ENCODE measurements at places on chromosomes 6 and 20. TPM values are rescaled to one million over a fixed set of nuclear protein-coding genes. Genes with fewer than 3 reads are reported as not detected.
A peak's percentile ranks its signal among the peaks of the same experiment; 100 is the strongest.

SCRT2 gene
- not detected for polyA plus RNA-seq

DNA sequence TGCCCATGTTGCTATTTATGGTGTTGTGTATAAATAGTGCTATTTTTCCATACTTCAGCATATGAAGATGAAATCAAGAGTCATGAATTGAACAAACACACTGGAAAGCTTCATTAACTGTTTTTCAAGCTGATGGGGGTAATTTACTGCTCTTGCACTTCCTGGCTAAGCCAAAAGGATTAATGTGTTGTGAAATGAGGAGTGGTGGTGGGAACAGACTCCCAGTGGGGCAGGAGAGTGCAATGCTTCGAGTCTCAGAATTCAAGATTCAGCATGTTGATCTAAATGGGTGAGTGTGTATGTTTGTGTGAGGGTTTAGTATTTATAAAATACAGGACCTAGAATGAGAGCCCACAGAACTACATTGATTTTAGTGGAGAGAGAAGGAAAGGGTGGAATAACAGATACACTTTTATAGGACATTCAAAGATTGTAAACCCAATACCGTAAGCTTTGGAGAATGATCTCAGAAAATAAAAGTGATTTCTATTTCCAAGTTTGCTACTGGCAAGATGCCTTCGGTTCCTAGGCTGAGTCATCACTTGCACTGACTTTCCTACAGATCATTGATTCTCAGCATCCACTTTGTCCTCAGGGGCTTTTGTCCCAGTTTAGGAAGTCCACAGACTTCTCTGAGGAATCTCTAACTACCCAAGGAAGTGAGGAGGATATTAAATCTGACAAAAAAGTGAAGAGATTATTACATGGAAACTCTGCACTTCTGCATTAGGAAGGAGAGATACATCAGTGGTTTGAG lies 303.6 kb downstream of the TRDN start:
- DNase-seq: no peak

DNA sequence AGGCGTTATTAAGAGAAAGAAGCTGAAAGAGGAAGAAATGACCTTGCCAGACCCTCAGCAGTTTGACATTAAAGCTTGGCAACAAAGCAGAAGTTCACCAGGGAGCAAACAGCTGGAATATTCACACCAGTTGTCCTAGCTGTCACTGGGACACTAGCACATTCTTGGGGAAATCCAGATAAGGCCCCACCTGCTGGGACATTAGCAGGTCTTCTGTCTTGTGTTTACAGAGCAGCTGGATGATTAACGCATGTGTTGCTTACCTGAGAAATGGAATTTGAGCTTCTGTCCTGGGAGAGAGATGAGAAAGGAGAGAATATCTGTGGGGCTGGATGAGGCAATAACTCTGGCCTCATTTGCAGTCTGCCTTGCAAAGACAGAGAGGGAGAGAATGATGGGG lies 137.6 kb upstream of the RIN2 start:
- peak; percentile 8 for DNase-seq

DNA sequence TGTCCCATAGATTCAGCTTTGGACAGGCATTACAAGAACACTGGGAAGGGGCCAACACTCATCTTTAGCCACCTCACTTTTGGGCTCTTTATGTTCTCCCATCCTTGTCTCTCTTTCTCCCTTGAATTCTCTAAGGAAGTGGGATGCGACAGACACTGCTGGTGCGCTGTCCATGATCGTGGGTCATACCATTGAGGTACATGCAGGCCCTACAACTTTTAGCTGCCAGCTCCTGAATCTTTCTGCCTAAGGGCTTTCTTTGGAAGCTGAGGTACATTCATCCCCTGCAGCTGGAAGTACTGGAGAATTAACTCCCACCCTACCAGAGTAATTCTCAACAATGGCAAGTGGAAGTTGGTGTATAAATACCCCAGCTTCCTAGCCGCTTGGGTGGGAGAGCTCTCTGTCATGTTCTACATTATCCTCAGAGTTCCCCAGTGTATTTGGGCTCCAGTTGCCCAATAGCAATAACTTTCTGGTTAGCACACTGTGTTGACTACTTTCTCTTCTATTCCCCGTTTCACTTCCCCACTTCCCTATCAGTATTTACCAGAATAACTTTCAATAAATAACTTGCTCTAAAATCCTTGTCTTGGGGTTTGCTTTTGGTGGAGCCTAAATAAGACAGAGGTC lies 309.4 kb upstream of the RNF24 start:
- no peak for DNase-seq

- no peak for DNase-seq
Measured at GRCh38 chr6:25755483-25755882, 941 bp downstream of the SLC17A4 start.

- peak; percentile 20 for DNase-seq
Measured at GRCh38 chr20:63941282-63942081, 14.7 kb downstream of the UCKL1 start.

GRCh38 chr20:64241061-64241460 lies 14.5 kb upstream of the PCMTD2 start:
- DNase-seq: no peak

GRCh38 chr6:43951756-43952675 lies 175.2 kb downstream of the MRPL14 start:
- DNase-seq: no peak

GRCh38 chr6:13336553-13336952 lies 8.2 kb upstream of the TBC1D7 start:
- DNase-seq: peak; percentile 52
